ENCODE measurements at places on chromosomes 1 and 21.

DNA sequence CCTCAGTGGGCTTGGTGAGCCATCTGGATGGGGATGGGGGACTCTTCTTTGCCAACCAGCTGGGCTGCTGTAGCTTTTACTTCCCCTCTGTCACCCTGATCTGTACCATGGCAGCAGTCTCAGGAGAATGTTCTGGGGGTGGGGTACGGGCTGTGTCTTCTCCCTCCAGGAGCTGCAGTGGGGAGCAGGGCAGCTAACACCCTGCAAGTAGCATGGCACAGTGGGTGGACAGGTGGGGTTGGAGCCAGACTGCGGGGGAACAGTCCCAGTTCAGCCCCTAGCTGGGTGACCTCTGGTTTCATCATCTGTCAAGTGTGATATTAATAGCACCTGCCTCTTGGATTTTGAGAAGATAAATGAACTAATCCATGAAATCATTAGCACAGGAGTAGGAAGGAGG, 3.1 kb downstream of the NFASC start:
- DNase-seq: no peak

DNA sequence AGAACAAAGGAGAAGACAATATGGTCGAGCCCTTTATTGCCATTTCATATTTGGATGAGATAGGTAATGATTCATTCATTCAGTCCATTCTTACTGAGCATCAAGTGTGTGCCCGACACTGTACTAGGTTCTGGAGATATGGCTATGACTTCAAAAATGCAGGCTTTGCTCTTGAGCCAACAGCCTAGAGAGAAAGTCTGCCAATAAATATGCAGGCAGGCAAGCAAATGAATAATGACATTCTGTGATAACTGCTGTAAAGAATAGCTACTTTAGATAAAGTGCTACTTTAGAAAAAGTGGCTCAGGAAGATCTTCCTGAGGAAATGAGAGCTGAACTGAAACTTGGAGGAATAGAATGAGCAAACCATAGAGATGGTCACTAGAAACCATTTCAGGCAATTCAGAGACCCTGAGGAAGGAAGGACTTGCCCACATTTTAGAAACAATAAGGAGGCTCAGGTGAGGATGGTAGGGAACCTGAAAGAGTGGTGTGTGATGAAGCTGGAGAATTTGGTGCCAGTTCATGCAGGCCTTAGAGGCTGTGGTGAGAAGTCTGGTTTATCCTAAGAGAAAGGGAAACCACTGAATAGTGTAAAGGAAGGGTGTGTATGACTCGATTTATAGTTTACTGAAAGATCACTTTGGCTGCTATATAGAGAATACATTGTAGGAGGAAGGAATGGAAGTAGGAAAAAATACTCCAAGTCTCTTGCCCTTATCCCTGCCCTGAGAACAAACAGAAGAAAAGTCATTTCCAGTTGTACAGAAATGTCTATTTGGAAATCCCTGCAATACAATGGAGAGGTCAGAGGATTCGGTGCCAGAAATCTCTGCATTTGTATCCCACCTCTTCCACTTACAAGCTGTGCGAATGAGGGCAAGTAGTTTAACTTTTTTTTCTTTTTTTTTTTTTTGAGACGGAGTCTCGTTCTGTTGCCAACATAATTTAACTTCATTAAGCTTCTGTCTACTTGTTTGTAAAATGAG, 167.9 kb downstream of the VPS13D start:
- DNase-seq: no peak

DNA sequence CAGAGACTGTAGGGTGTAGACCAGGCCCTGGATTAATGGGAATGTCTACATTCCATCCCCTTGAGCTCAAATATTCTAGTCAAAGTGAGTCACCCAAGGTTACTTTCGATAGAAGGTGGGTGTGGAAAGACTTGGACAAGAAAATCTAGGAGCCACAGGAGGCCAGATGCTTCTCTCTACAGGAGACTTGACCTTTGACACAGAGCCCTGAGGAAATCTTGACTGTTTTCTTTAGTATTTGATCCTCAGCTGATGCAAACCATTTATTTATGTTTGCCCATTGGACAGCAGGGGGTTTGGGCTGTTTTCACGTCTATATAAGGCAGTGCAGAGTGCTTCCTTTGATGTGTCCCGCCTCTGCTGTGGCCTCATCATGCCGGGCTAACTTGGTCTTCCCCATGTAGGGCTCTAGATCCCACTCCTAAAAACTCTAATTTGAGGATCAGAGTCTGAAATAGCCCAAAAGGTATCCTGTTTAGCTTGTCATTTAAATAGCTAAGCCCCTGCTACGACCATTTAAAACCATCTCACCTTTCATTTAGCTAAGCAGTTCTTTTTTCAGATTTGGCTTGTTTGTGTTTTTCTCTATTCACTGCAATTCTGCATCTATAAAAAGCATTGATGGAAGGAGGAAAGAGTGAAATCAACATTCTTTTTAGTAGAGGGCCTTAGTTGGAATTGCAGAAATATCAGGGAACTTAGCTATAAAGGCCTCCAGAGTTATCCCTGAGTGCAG, 15.5 kb upstream of the MAP3K7CL start:
- no peak for DNase-seq

DNA sequence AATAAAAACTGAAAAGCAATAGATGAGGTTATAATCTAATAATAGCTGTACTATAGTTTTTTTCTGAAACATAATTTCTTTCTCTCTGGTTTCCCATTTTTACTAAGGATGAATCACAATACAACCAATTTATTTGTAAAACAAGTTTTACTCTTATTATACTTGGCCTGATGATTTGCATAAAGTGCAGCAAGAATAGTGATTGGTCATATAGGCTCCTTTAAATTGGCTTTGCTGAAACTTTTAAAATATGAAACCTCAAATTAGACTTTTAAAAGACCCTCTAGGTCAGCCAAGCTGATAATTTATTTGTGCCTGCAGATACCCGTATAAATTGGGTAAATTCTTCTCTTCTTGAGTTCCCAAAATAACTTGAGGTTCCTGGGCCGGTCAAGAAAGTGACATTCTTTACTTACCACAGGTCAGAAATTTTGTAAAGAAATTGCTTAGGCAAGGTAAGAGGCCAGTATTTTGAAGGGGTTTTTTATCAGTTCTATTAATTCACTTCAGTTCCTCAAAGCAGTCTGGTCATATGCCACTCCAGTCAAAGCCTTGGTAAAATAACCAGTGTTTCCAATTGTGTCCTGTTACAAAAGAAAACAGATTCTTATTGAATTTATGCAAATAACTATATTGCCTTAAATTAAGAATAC, 76.1 kb downstream of the C21orf91 start:
- no peak for DNase-seq

- no peak for DNase-seq
Measured at GRCh38 chr21:39625211-39625895, 12.6 kb downstream of the B3GALT5 start.

DNA sequence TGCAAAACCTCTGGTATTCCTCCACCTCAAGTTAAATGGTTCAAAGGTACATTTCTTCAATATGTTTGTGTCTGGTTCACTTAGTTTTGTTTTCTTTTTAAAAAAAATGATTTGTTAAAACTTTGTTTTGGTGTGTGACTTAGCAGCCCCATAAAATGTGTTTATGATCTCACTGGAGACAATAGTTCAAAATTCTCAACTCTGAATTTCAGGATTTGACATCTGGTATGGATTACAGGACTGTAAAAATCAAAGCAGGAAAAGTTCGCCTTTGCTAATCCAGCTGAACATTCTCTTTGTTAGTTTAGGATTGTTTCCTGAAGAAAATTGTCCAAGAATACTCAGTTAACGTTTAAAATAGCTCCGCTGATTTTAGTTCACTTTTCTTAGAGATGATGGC, 231.7 kb downstream of the HMCN1 start:
- DNase-seq: no peak

GRCh38 chr1:207344221-207344620, 22.7 kb downstream of the CD55 start:
- no peak for DNase-seq

GRCh38 chr1:63779338-63780211, 5.8 kb downstream of the ROR1 start:
- DNase-seq: no peak

DNA sequence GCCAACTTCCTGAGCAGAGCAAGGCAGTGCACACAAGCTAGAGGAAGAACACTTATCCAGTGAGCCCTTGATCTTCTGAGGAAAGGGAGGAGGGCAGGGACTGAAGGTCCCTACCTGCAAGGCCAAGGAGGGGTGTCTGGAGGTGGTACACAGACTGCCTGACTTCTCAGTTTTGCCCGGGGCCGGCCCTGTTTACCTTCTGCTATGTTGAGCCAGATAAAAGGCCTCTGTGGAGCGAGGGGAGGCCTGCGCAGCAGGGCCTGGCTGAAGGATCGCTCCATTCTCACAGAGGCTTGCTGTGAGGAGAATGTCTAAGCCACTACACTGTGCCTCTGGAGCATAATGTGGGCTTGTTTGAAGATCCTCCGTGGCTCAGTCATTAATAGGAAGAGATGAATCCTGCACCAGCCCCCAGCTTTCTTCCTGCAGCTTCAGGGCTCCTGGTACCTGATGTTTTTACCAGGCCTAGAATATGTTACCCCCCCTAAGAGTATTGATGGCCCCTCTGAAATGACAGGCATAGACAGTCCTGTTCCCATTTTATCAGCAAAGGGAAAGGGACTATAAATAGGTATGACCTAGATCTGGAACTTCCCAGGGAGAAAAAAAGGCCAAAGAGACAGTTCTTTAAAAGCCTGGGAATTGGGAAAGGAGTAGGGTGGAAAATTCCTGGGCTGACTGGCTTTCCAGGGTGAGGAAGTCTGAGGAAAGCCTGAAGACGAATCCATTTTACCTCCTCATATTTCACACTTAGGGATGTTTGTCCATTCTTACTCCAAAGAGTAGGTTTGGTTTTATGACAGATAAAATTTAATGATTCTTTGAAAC, 4.7 kb downstream of the POGK start:
- no peak for DNase-seq

- DNase-seq: peak; percentile 16
Measured at GRCh38 chr1:186806477-186806876, 22.3 kb upstream of the PLA2G4A start.

- no peak for DNase-seq
Measured at GRCh38 chr1:210294999-210295745, 33.5 kb upstream of the HHAT start.

GRCh38 chr1:91555074-91555730, 54.6 kb downstream of the CDC7 start:
- DNase-seq: no peak

GRCh38 chr1:152786077-152786476, at the start of gene LCE1E:
TSS of gene LCE1E (plus strand) at chr1:152786257. CDS start at chr1:152787300, 1,043 bp downstream.
- no peak for DNase-seq

DNA sequence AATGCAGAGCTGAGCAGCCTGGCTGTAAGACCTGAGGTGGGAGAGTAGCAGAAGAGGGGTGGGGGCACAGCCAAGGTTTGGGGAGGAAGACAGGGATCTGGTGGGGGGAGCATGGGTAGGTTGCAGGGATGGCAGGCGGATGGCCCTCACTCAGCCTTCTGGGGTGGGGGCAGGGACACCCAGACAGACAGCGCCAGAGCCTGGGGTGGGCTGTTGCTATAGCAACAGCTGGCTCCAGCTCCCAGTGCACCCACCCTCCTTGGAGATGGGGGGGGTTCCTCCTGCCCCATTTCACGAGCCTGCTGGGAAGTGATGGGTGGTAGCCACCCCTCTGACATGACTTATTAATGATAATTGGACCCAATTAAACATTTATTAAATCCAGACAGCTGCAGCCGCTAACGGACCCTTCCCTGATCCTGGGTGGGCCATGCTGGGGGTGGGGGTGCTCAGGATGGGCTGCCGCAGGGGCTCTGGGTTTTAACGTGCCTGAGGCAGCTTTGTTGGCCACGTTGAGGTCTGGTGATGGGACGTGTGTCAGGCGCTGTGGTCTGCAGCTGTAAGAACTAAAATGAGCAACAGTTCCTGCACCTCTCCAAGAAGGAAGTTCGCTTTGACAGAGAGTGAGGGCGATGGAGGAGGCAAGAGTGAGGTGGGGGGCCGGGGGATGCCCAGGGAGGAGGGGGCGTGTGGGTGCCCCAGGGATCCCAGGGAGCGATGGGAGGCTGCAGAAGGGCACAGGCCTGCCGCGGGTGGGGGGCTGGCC, 19.4 kb downstream of the AGRN start:
- DNase-seq: peak; percentile 54

- DNase-seq: no peak
Measured at GRCh38 chr21:38726482-38726881, 79.2 kb upstream of the ETS2 start.

- peak; percentile 56 for DNase-seq
Measured at GRCh38 chr1:235423214-235423652, 56.0 kb downstream of the TBCE start.

DNA sequence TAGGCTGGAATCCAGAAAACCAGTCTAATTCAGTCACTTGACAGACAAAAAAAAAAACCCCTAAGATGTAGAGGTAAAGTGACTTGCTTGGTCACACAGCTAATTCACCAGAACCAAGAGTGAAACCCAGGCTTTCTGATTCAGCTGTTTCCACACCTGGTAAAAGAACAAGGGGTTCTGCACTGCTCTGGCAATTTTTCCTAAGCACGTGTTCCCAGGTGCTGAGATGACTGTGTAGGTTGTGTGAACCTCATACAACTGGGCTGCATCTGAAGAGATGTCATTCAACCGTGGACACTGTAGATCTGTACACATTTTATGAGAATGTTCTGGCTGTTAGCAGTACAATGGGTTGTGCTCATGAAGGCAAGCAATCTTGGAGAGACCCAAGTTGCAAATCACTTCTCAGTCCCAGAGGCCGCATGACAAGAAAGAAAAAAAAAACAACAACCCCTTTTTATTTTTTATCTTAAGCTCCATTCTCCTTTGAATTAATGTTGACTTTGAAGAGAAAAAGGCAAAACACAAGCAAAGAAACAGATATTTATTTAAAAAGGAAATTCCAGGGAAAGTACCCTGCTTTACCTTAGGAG, 95.4 kb downstream of the INTS7 start:
- DNase-seq: peak; percentile 78

DNA sequence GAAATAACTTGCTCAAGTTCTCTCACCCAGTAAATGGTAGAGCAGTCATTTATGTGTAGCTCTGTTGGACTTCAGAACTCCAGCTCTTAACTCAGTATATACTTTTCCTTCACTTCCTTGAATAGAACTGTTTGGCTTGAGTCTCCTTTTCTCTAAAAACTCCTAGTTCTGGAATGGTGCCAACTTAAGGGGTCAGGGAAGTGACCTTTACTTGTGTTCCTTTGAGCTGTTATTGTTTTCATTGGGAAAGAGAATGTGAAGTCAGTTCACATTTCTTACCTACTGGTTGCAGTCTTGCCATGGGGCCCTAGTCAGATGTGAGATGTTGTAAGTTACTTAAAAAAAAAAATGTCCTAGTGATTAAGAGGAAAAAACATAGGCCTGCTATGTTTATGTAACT, 77.0 kb upstream of the MACF1 start:
- DNase-seq: no peak

DNA sequence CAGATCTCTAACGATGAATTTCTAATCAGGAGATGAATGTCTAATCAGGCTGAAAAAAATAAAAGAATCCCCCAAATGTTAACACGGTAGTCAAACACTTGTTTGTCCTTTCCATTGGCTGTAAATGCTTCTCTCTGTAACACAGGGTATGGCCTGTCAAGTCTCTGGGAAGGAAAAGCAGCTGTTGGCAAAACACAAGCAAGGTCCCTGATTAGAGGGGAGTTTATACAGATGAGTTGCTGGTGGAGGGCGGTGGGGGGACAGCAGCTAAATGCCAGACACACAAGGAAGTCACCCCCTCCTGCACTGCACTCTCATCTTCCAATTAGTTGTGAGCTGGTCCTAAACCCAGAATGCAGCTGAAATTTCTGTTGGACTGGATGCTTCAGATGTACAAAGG, 51.0 kb downstream of the PGBD5 start:
- DNase-seq: no peak

- no peak for DNase-seq
Measured at GRCh38 chr21:25857308-25858074, 122.7 kb downstream of the GABPA start.
